ENCODE measurements at places on chromosomes 2 and 18.

DNA sequence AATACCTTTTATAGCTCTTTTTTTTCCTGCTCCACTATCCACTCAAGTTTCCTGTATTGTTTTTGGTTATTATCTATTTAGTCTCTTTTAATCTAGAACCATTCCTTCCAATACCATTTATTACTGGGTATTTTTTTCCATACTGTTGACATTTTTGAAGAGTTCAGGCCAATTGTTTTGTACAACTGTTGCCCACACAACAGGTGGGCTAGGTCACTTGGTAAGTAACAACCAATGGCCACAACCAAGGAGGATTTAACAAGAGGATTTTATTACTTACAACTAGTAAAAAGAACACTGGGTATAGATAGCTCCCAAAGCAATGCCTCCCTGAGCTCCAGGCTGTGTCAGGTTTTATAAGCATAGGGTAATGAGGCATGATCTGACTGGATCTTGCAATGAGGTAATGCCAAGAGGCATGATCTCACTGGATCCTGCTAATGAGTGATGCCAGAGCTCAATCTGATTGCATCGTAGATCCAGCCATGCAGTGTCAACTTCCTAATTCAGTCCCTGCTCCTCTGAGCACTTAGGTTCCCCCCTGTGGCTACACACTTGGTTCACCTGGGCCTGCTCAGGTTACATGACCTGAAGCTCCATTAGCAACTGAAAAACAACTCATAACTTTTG, 7.1 kb upstream of the CEP68 start:
- no peak for DNase-seq

- no peak for DNase-seq
Measured at GRCh38 chr2:171923206-171923605, 945 bp downstream of the HAT1 start.

GRCh38 chr2:63735263-63735662, 106.4 kb upstream of the UGP2 start:
- no peak for DNase-seq

- no peak for DNase-seq
Measured at GRCh38 chr2:231364961-231365810, 30.3 kb upstream of the B3GNT7 start.

DNA sequence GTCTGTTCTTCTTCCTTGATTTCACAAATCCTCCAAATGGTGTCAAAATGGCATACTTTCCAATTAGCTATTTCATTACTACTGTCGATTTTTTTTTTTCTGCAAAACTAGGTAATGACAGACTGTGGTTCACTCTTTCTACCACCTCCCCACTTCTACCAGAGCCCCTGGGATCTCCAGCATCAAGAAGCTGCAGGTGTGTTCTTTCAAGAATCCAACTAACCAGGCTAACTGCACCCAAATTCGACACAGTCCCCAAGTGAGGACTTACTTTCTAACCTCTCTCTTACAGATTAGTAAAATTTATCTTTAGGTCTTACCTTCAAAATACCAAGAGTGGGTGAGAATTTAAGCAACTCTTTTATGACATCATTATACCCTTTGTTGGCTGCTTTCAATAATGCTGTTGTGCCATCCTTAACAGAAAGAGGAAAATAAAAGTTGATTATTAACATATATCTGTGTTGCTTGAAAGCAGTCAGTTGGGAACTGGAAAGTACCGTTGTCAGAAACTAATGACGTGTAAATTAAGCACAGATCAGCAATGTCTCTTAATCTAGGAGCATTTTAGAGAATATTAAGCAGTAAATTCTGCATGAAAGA, 31.2 kb upstream of the NPC1 start:
- DNase-seq, result no peak
